ENCODE measurements at places on chromosomes 3 and 15.

DNA sequence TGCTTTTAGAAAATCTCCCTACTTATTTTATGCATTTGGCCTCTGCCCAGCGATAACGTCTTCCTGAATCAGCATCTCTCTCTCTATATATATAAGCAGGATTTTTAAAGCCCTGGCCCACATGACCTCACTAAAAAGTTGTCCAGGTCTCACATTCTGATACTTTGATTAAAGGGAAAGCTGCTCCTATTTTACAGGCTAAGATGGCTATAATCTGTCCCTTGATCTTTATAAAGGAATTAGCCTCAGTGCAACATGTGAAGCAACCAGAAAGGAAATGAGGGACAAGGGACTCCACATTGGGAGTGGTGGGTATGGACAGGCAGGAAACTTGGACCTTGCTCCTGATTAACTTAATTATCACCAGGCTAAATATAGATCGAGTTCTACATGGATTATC lies 25.6 kb upstream of the MUC13 start:
- no peak for DNase-seq

DNA sequence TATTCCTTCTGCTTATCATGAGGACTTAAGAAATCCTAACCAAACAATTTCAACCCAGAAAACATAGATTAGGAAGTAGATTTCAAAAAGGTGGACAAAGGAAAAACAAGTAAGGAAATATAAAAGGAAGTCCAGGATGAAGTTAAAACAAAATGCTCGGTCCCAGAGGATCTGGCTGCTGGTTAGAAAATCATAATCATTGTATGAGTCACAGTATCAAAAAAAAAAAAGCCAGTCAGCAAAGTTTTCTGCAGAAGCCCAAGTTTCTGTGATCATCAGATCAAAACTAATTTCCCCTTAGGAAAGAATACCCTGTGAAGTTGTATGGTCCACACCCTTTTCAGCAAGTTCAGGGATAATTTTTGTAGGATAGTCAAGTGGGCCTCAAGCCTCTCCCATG lies 43.0 kb upstream of the LRTM1 start:
- DNase-seq, result peak; percentile 29

DNA sequence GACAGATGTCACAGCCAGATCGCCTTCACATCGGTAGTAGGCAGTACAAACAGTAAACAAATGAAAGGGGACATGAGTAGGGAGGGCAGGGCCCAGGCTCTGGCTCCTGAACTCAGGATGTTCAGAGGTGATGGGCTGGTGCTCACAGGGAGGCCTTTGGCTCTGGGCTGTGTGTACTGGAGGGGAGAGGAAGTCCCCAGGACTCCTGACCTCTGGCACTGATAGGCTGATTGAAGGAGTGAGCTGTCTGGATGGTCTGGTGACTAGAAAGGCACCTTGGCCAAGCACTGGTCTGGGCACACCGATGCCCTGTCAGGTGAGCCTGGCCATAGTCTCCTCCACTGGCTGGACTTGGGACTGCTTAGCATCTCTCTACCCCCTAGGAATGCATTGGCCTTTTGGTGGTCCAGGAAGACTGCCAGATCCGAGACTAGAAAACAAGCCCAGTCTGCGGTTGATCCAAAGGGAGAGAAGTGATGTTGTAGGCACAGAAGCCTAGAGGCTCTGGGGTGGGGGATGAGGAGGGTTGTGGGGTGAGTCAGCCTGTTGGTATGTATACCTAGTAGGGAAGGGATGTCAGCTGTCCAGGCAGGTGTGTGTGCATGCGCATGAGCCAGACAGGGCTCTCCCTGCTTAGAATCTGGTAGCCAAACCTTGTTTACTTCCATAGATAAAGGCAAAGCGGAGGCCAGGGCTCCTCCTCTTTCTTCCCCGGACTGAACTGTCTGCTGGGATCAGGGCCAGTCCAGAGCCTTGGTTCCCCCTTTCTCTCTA lies 1.9 kb downstream of the SPINT1 start:
- no peak for DNase-seq

DNA sequence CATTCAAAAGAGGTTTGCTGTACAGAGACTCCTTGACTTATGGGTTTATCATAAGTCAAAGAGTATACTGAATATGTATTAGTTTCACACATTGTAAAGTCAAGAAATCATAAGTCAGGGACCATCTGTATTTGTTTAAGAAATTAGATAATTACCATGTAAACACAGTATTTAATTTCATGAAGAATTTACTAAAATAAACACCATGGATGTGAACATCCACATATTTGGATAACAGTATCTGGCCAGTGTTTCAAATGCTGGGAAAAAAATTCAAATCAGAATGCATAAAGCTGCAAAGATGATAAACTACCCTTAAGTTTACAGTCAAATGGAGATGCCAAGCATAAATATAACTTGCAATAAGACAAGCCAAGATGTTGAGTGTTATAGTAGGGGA lies 17.0 kb downstream of the MYNN start:
- no peak for DNase-seq

GRCh38 chr3:170240671-170241070 lies 18.4 kb downstream of the PRKCI start:
- no peak for DNase-seq

- no peak for DNase-seq
These were observed 18.1 kb downstream of the FXR1 start for GRCh38 chr3:180930526-180930925.

GRCh38 chr3:48422272-48422671 lies 7.6 kb downstream of the PLXNB1 start:
- DNase-seq, result no peak

DNA sequence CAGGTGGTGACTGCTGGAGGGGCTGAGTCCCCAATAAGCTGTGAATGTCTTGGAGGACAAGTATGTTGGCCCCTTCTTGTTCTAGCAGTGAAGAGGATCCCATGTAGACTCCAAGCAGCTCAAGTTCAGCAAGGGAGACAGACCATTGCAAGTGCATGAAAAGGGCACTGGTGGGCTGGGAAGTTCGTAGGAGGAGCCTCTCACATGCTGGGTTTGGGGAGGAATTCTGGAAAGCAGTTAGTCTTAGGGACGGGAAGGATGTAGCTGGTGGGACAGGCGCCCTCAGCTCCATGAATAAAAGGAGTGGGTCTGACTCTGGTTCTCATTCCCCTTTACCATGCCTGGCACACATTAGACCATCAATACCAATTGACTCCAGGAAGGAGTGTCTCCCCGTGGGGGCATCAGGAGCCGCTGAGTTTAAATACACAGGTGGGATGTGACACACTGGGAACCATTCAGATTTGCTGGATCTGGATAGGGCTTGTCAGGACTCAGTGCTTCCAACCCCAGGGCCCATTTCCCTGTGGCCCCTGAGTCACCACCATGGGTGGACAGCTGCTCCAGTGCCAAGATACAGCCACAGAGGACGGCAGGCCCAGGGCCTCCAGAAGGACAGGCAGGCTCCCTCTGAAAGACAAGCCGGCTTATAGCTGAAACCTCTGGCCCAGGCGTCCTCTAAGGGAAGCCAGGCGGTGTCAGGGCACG lies 552 bp upstream of the XYLB start:
- DNase-seq, result no peak

GRCh38 chr3:178236555-178237277 lies 299.5 kb upstream of the KCNMB2 start:
- DNase-seq, result peak; percentile 64

DNA sequence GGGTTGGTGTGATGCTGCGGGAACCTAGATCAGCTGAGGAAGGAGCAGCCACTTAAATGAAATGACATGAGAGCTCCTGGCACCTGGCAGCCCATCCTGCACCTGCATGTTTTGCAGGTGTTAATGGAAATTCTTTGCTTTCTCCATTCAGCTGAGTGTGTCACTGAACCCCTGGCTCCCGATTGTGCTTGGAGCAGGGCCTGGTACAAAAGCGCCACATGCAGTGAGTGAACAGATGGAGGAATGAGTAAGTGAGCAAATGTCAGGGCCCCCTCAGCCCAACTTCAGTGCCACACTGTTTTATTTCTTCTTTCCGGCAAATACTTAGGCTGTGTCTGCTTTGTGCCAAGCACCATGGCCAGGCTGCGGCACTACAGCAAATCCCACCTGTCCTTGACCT lies 132.2 kb downstream of the ASB7 start:
- DNase-seq, result no peak

- DNase-seq, result no peak
These were observed 42.9 kb downstream of the SMAD3 start for GRCh38 chr15:67108122-67108961.
